ENCODE measurements at places on chromosomes 16 and 17. TPM values are rescaled to one million over a fixed set of nuclear protein-coding genes. Genes with fewer than 3 reads are reported as not detected.

Gene AATK
- not detected for total RNA-seq

Gene CLEC19A
- not detected for total RNA-seq

Gene BRD7
- total RNA-seq = 88.6 TPM

Gene CCR7
- total RNA-seq = 192 TPM

Gene P2RX5
- 16.7 TPM for total RNA-seq

Gene G6PC3
- 10.7 TPM for total RNA-seq

Gene CEP295NL
- 1.6 TPM for total RNA-seq

Data from CD4-positive, CD25-positive, alpha-beta regulatory T cell (primary cell).